NCI-H1092 treated with DMSO at 0.1 percent for 48 hours (cell line): ENCODE measurements at places on chromosomes 13 and 19.

DNA sequence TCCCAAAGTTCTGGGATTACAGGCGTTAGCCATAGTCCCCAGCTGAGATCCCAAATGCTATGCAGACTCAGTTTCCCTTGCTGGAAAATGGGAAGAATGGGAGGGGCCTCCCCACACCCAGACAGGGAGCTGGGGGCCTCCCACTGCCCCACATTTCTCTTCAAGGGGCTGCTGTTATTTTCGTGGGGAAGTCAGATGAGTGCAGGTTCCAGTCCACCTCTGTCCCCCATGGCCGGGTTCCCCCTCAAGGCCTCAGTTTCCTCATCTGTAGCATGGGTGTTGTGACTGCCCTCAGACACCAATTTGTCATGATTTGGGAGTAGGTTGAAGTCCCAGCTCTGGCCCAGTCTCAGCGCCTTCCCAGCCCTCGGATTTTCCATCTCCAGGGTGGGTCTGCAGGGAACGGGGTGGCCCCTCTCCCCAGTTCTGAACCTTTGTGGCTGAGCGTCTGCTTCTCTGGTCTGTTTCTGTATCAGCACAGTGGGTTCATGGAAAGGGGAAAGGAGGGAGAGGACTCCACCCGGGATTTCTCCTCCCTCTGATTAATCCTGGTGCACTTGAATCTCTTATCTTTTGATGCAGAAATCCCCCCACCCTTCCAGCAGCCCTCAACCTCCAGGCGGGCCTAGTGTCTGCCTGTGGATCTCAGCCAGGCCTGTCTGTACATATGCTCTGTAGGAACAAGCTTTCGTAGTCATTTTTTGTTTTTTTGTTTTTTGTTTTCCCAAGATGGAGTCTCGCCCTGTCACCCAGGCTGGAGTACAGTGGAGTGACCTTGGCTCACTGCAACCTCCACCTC, 12.2 kb downstream of the NFIC start:
- DNase-seq, result no peak

DNA sequence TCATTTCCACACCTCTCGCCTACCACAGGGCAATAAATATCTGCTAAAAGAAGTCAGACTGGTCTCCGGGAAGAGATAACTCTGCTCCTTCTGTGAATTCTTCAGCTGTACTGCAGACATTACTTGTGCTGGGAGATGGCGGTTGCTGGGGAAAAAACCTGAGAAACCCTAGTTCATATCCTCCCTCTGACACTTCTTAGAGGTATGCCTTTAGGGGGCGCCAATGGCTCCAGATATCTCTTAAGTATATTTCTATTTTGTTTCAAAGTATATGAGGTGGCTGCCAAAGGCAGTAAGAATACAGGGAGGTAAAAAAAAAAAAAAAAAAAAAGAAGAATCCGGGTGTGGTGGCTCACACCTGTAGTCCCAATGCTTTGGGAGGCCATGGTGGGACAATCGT, 175.2 kb downstream of the PAN3 start:
- DNase-seq, result no peak

DNA sequence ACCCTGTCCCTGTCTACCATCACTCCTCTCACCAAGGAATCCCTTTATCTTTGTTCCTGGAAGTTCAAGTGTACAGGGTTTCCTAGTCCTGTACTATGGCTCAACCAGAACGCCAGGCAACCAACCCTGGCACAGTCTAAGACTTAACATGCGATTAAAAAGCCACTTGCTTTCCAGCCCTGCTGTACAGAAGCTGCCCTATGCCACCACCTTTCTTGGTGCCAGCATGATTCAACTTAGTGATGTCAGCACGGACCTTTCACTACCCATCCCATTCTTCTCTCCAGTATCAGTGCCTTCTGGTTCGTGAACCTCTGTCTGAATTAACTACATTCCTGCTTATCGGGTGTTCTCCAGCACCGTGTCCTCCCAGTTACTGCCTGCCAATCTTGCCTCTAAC, 151.1 kb downstream of the KLF12 start:
- no peak for DNase-seq

DNA sequence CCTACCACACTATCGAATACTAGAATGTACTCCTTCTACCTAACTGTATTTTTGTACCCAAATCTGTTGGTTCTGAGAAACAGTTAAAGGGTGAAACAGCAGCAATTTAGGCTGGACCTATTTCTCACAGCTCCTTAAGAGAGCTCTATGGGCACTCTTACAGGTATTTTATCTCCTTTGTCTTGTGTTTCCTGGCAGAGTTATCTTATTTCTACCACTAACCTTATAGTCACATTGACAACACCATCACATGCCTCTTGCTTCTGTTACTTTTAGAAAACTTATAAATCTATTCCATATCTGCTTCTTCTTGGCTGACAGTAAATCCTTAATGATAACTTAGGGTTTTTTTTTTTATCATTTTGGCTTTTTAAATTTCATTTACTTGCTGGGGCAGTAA, 130.7 kb downstream of the MYO16 start:
- no peak for DNase-seq

DNA sequence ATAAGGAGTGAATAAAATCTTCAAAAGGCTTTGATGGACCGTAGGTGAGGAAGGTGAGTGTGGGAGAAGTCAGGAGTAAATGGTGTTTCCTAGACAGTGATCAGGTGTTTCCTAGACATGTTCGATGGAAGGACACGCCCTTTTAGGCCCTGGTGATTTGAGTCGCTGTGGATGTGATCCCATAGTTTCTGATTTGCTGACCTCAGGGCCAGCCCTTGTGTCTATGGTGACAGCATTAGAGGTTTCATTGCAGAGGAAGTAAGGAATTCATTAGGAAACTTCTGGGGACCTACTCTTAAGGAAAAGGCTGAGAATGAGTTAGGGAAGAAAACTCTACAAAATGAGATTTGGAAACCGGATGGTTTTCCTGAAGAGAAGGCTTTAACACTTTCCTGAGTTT, 31.5 kb upstream of the RNF113B start:
- DNase-seq, result no peak

DNA sequence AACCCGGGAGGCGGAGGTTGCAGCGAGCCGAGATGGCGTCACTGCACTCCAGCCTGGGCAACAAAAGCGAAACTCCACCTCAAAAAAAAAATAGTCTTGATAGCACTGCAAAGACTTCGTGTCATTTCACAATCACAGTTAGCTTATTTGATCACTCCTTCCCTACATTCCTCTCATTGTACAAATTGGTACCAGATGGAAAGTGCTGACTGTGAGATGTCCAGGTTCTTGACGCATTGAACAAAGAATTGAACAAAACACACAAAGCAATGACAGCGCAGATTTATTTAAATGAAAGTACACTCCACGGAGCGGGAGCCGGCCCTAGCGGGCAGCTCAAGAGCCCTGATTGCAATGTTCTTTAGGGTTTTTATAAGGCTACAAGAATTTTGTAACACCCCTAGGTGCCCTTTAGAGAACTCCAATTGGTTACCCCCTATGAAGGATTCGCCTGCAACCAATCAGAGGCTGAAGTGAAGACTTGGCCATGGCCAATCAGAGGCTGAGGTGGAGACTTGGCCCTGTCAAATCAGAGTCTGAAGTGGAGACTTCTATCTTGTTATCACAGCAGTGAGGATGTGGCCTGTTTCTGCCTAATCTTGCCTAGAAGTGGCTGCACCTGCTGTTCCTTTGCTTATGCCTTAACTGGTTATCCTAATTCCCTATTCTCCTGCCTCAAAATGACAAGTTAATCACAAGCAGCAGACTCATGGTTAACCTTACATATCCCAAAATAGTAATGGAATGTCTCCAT, 16.7 kb downstream of the ZNF556 start:
- DNase-seq, result no peak

DNA sequence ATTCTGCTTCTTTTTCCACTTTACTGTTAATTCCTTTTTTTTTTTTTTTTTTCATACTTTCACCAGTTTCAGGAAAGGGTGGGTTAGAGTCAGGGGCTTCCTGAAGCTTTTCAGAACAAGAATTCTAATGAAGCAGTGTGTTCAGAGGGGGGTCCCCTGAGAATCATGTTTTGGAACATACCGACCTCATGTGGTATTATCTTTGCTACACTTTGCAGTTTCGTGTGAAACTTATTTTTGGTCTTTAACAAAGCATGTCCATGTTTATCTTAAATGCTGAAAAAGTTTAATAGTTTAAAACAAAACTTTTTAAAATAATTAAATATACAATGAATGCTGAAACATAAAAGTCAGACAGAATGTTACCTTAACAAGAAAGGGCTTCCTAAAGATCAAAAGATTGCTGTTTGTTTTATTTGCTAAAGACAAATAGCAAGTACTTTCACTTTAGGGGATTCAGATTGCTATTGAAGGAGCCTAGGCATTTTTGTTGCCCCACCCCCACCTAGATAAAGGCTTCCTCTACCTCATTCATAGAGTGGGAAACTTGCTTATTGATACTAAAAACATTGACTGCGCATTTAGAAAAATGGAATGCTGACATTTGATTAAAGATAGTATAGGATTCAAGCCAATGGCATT, 21.1 kb upstream of the POMP start:
- no peak for DNase-seq

- no peak for DNase-seq
Observed at GRCh38 chr13:103873725-103874124, 807.5 kb upstream of the SLC10A2 start.

- DNase-seq, result peak; percentile 92
Observed at GRCh38 chr13:112072534-112073244, 5.7 kb downstream of the SOX1 start.

- DNase-seq, result no peak
Observed at GRCh38 chr13:37375724-37376123, 222.8 kb downstream of the POSTN start.

- DNase-seq, result peak; percentile 63
Observed at GRCh38 chr19:17948931-17949930, 16.4 kb downstream of the CCDC124 start.

DNA sequence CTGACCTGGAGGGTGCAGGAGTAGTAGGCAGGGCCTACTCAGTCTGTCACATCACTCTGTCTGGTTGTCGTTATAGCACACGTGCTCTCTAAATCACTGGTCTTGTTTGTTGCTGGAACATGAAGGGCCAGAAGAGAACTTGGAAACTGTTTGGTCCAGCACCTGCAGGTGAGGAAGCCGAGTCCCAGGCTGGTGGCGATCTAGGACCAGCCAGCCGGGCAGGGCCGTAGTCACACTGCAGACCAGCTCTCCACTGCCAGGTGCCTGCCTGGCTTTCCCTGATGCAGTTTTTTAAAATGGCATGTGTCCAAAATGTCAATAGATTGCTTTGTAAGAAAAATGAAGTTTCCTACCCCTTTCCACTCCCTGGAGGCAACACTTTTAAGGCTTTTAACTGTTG, 53.7 kb downstream of the GGACT start:
- DNase-seq, result peak; percentile 38

DNA sequence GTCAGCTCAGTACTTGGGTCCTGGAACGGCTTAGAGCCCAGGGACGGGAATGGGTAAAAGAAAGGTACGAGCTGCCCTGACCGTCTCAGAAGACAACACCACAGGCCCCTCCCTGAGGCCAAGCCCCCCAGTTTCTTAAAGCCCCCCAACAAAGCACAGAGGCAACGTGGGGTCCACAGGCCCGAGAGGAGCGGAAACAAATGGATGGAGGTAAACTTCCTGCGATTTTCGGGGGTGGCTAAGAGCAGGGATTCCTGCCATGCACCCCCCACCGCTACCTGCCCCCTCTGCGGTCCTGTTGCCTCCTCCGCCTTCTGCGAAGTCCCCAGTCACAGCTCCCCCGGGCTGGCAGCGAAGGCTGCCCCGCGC, 48.2 kb downstream of the PTPRS start:
- no peak for DNase-seq

DNA sequence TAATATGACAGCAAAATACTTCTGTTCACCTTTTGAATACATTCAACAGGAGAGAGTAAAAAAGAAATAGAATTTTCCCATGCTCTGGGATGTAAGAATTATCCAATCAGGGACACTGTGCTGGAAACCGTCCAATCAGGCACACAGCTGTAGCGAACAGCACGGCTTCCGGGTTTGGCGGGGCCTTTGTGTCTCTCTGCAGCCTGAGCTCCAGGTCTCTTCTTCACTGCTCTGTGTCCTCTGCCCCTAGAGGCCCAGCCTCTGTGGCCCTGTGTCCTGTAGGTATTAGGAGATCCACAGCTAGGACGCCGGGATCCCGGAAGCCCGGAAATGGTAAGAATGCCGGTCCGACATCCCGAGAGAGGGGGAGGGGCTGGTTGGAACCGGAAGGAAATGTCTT, 92.7 kb downstream of the ZNF737 start:
- no peak for DNase-seq

- DNase-seq, result no peak
Observed at GRCh38 chr19:48480558-48481500, 11.7 kb downstream of the CYTH2 start.
